Neuronal stem cell (in vitro differentiated cells): ENCODE measurements at places on chromosomes 3 and 15.

GRCh38 chr3:69787436-69788168, 48.3 kb downstream of the MITF start:
- DNase-seq, result no peak

- no peak for DNase-seq
These were observed 136.1 kb upstream of the SGO1 start for GRCh38 chr3:20322085-20322484.

GRCh38 chr3:55607844-55608243, 120.7 kb upstream of the WNT5A start:
- no peak for DNase-seq

GRCh38 chr3:57572096-57572495, 16.0 kb downstream of the PDE12 start:
- DNase-seq, result no peak

DNA sequence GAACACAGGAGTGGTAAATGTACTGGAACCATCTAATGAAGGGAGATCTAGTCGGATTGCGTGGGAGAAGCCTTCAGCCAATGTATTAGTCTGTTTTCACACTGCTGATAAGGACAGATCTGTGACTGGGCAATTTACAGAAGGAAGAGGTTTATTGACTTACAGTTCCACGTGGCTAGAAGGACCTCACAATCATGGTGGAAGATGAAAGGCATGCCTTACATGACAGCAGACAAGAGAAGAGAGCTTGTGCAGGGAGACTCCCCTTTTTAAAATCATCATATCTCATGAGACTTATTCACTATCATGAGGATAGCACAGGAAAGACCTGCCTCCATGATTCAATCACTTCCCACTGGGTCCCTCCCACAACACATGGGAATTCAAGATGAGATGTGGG, 17.0 kb downstream of the HRG start:
- no peak for DNase-seq

GRCh38 chr3:111252779-111253178, 181.2 kb downstream of the NECTIN3 start:
- no peak for DNase-seq

GRCh38 chr15:92629276-92629974, 26.1 kb downstream of the FAM174B start:
- DNase-seq, result no peak

GRCh38 chr3:78974181-78974790, 793.5 kb downstream of the ROBO1 start:
- no peak for DNase-seq

GRCh38 chr3:139308560-139308959, 35.3 kb upstream of the MRPS22 start:
- no peak for DNase-seq

- DNase-seq, result no peak
These were observed 58.7 kb downstream of the GOLIM4 start for GRCh38 chr3:168037020-168037419.

DNA sequence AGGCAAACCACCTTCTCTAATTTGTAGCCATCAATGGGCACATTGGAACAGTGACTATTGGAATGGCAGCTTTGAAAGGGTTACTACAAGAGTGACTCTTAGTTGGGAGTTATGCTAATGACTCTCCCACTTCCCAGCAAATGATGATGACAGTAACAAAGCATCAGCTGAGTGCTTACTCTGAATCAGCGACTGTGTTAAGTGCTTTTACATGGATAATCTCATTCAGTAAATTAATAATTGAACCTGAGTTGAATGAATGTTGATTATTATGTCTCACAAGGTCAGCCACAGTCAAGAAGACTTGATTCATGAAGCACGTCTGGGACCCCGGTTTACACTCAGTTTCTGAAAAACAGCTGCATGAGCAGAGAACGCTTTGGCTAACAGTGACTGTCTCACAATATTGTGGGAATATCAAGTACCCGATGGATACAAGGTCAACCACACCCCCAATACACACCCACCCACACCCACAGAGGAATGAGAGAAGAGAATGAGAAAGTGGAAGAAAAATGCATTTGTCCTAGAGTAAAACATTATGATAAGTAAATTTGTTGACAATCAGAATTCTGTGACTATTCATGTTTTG, 242.0 kb upstream of the FEZF2 start:
- DNase-seq, result no peak

DNA sequence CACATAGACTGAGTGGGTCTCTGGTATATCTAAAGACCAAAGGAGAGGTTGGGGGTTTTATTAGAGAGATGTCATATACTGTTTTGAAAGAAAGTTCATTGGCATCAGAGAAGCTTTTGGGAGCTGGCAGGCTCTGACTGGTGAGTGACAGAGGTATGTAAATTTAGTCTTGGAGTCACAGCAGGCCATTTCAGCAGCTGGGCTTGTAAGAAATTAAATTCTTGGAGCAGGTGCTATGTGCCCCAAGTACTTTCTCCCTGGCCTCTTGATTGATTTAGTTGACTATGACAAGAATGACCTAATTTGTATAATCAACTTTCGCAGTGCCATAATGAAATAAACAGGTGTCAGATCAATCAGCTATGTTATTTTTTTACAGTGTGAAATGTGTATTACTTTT, 47.8 kb upstream of the CDAN1 start:
- no peak for DNase-seq

DNA sequence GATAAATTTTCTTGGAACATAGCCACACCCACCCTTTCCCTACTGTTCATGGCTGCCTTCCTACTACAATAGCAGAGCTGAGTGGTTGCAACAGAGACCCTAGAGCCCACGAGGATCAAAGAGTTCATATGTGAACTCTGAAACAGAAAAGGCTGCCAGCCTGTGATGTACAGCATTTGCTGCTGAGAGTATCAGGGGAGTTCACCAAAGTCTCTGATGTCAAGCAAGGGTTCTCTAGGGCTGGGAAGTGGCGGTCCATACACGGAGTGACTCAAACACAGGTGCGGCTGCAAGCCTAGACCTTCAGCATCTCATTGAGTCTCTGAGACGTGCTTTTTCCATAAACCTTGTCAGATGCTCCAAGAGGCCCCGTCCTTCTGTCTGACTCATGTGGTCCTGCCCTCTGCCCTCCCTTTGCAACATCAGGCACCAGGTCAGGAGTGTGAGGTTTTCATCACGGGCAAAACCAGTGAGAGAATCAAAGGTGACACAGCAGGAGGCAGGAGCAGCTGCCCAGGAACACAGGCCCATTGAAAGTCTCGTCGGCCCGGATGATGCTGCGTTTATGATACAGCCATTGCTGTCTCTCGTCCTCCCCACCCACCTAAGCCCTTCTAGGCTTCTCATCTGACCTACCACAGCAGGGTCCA, 42.9 kb downstream of the PCSK6 start:
- no peak for DNase-seq

GRCh38 chr15:58406811-58407210, 25.0 kb upstream of the LIPC start:
- DNase-seq, result no peak

DNA sequence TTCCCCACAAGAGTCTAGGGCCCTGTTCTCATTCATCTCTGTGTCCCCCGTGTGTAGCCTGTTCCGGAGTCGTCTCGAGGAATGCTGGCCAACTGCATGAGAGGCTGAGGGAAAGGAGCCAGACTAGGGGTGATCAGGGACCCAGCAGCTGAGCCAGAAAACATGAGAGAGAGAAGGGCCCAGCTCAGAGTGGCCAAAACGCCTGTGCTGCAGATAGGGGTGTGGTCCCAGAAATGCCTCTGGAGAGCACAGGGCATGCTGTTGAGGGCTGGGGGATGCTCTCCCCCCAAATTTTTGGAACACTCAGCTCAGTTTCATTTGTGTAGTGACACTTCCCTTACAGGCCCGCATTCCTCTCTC, 14.1 kb downstream of the CYP1A2 start:
- DNase-seq, result no peak

GRCh38 chr15:48641416-48641815, 4.1 kb downstream of the FBN1 start:
- DNase-seq, result no peak

DNA sequence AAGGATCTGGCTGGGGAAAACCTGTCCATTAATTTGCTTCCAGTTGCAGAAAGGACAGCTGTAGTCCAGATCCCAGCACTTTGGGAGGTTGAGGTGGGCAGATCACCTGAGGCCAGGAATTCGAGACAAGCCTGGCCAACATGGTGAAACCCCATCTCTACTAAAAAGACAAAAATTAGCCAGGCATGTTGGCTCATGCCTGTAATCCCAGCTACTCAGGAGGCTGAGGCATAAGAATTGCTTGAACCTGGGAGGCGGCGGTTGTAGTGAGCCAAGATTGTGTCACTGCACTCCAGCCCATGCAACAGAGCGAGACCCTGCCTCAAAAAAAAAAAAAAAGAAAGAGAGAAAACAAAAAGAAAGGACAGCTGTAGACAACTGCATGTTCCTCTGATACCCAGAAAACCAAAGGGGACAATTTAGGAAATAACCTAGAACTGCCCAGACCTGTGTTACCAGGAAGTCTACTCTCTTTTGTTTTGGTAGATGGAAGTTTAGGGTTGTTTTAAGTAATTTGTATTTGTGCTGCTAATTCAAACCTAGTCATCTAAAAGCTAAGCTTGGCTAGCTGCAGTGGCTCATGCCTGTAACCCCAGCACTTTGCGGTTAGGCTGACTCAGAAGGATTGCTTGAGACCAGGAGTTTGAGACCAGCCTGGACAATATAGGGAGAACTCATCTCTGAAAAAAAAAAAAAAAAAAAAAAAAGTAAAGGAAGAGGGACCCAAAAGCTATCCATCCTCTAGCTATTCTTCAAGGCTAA, 22.7 kb downstream of the EXD1 start:
- DNase-seq, result no peak

DNA sequence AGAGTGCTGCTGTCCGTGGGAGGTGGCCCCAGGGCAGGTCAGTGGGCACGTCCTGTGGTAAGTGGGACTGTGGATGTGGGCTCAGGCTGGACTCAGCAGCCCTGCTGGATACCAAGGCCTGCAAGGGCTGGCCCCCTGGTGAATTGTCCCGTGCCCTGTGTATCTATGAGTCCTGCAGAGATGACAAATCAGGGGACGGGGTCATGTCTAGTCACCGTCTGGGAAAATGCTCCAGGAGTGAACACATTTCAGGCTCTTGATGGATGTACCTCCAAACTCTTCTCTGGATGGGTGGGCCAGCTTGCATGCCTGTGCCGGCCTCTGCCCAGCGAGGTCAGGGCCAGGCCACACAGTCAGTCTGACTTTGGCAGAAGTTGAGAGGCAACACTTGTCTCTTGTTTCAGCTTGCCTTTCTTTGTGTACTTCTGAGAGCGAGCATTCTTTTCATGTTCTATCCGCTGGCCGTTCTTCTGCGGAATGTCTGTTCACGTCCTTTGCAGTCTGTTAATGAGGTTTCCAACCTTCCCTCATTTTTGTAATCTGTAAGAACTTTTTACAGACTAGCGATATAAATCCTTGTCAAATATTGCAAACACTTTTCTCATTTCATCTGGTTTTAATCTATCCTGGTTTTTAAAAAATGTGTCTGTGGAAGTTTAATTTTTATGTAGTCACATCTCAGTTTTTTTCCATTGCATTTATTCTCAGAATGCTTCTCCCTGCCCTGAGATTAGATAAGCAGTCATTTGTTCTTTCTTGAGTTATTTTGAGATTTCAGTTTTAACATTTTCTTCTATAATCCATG, 11.4 kb upstream of the STAB1 start:
- DNase-seq, result no peak

DNA sequence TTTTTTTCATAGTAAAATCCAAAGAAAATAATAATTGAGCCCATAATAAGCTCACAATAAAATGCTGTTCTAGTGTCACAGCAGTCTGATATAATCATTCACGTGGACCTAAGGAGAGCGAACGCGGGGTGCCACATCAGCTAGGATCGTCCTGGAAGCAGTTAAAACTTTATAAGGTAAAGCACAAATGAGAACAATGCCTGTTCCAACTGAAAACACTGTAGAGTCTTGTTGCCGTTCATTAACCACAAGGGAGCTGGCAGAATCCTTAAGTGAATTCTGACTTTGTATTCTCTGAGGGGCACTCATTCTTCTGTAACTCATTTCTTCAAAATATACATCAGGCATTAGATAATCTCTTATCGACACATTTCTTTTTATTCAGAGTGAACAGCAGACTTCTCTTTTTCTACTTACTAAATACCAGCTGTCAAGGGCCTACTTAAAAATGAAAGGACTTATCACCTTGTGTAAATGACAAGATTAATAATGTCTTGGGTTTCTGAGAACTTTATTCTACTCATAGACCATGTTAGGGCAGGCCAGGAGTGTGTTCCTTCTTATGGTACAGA, 524.6 kb downstream of the MECOM start:
- DNase-seq, result no peak

GRCh38 chr3:187012609-187013051, 82.3 kb downstream of the ST6GAL1 start:
- DNase-seq, result no peak

DNA sequence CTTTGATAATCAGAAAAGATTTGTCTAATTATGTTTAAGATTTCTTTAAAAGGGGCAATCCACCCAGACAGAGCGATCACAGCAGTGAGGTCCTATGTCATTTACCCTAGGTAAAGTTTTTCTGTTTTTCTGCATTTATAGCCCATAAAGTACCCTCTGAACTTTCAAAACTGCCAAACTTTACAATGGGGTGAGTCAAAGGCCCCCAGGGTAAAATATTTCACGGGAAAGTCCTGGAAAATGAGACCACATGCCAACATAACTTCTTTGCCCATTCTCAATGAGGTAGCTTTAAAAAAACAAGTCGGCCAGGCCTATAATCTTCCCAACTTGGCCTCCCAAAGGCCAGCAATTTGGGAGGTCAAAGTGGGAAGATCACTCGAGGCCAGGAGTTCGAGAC, 53.0 kb downstream of the SUCLG2 start:
- no peak for DNase-seq

DNA sequence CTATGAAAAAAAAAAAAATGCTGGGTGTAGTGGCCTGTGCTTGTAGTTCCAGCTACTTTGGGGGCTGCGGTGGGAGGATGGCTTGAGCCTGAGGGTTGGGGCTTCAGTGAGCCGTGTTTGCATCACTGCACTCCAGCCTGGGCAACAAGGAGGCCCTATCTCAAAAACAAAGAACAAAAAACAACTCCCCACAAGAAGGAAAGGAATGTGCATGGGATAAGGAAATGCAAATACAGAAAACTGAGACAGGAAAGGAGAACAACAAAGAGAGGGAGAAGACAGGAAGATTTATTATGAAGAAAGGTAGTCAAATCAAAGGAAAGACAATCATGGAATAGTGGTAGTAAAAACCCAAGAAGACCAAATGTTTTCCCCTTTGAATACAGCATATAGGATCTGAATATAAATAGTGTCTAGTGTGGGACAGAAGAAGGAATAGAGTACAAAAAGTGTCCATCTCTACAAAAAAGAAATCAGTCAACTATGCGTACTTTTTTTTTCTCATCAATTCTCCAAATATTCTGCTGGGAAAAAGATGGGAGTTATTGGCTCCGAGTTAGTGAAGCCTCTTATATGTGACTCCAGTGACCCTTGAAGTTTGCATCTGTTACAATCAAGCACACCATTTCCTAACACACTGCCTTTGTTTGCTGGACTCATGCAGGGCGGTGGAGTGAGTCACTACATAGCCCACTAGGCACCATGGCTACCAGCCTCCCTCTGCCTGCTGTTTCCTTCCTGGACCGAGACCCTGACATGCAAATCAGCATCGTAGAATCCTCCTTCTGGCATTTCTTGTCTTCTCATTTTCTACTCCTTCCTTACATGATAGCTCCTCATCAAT, 101.2 kb upstream of the PTX3 start:
- DNase-seq, result peak; percentile 36

- no peak for DNase-seq
These were observed 18.8 kb downstream of the STAG1 start for GRCh38 chr3:136733317-136733833.
